Stimulated activated CD8-positive, alpha-beta memory T cell treated with anti-CD3 and anti-CD28 coated beads, Interleukin-15, amount 100 ng/mL, for 4 hours (primary cell): ENCODE measurements at places on chromosomes 4 and X.

- no peak for DNase-seq
These were observed 152.3 kb downstream of the WDFY3 start for GRCh38 chr4:84814094-84814750.

- DNase-seq: no peak
These were observed 265.7 kb upstream of the PCDH7 start for GRCh38 chr4:30454504-30454903.

- DNase-seq: no peak
These were observed 338.0 kb downstream of the SPOCK3 start for GRCh38 chr4:166896254-166896653.

- no peak for DNase-seq
These were observed 96.0 kb upstream of the NUDT6 start for GRCh38 chr4:123018396-123018775.

- DNase-seq: no peak
These were observed 872 bp upstream of the S100P start for GRCh38 chr4:6692806-6693205.

GRCh38 chrX:55484948-55485347 lies 4.7 kb downstream of the USP51 start:
- no peak for DNase-seq

- no peak for DNase-seq
These were observed 3.6 kb upstream of the TMEM271 start for GRCh38 chr4:579543-580175.
